Activated naive CD4-positive, alpha-beta T cell treated with anti-CD3 and anti-CD28 coated beads for 36 hours (primary cell): ENCODE measurements at places on chromosomes 4 and X.

DNA sequence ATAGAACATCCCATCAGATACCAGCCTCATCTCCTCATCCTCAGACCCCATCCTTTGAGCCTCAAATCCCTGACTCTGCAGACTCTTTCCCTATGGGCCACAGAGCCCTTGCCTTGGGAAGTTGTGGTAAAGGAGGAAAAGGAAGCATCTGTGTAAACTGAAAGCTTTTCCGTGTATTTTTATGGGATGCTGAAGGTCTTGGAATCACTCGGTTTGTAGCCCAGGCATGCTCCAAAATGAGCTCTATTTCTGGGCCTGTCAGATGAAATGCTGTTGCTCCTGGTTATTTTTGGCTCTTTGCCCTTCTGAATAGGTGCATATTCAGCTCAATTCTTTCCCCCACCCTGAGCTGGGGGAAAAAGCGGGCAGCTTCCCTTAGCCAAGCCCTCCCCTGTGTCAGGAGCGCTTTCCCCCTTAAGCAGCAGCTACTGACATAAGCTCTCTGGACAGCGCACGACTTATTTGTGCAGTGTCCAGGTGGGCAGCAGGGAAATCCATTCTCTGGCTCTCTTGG is 5.0 kb upstream of the SEL1L3 start:
- no peak for DNase-seq

DNA sequence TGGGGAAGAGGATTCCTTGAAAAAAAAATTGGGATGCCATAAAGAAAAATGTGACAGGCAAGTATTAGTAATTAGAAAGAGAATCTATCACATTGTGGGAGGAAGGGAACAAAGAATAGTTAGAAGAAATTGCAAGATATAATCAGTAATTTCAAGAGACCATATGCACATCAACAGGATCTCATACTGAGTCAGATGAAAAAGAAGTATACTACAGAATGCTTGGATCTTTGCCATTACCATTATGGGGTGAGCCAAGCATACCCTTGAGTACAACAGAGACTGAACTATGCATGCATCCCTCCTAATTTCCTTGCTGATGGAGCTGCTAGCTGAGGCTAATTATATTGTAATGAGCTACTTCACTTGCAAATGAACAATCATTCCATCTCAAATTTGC is 287.6 kb downstream of the PAPSS1 start:
- DNase-seq: no peak

GRCh38 chrX:76971393-76972376 is 475.5 kb upstream of the FGF16 start:
- DNase-seq: peak; percentile 7

- no peak for DNase-seq
Observed at GRCh38 chrX:104117759-104118158, 5.4 kb downstream of the ZCCHC18 start.
